ENCODE measurements at places on chromosomes 6 and 20. TPM values are rescaled to one million over a fixed set of nuclear protein-coding genes. Genes with fewer than 3 reads are reported as not detected.

Gene WFDC5
- total RNA-seq, result not detected

Gene POPDC3
- total RNA-seq, result 3.7 TPM

Gene NCR2
- total RNA-seq, result not detected

Gene MCHR2
- total RNA-seq, result not detected

Gene MUCL3
- total RNA-seq, result 0.37 TPM

Gene HEY2
- 17.7 TPM for total RNA-seq

Gene PLA2G7
- 1.5 TPM for total RNA-seq

Gene GRM4
- 18.7 TPM for total RNA-seq

Gene MOG
- 0.31 TPM for total RNA-seq

Gene TSPO2
- not detected for total RNA-seq

Gene CD40
- 14.5 TPM for total RNA-seq

Gene APCDD1L
- 3.2 TPM for total RNA-seq

Gene SNPH
- 4.0 TPM for total RNA-seq

Gene KIF25
- total RNA-seq, result 2.0 TPM

Gene EMILIN3
- total RNA-seq, result 3.5 TPM

All from H1 (cell line).